ENCODE measurements at places on chromosomes 7 and 10.

- no peak for DNase-seq
Observed at GRCh38 chr10:76665029-76665428, 972.6 kb downstream of the KCNMA1 start.

GRCh38 chr7:16123117-16123770 lies 298.1 kb downstream of the CRPPA start:
- DNase-seq, result no peak

DNA sequence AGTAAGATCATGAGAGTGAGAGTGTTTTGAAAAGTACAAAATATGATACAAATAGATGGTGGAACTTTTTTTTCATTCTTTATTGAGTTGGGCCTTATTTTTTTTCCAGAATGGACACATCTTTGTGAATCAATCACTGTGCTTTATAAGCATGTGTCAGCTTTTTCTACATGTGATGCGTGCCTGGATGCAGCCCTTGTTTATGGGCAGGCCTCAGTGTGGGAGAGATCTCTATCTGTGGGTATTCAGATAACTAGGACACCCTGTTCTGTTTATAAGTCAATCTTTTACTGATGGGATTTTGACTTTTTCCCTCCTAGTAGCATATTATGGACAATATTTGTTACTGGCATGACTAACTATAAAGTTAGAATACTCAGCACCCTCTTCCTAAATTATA lies 42.9 kb upstream of the IKZF1 start:
- DNase-seq, result no peak

- DNase-seq, result peak; percentile 33
Observed at GRCh38 chr10:62037166-62037831, 135.8 kb downstream of the ARID5B start.

- DNase-seq, result no peak
Observed at GRCh38 chr7:152856351-152856750, 96.8 kb downstream of the ACTR3B start.

DNA sequence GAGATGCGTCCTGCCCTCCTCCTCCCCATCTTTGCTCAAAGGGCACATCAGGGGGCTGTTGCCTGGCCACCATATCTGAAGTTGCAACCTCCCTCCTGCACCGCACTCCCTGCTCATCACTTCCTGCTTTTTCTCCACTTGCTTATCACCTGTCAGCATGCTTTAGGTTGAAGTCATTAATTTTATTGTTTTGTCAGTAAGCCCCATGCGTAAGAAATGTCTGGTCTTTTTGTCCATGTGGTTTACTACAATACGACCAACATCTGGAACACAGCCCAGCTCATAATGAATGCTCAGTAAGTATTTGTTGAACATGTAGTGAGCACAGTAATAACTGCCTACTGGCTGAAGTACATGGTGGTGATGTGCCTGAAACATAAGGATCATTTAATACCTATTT lies 71.6 kb upstream of the GJD4 start:
- no peak for DNase-seq

- DNase-seq, result no peak
Observed at GRCh38 chr7:1192171-1192676, 32.2 kb upstream of the ZFAND2A start.

DNA sequence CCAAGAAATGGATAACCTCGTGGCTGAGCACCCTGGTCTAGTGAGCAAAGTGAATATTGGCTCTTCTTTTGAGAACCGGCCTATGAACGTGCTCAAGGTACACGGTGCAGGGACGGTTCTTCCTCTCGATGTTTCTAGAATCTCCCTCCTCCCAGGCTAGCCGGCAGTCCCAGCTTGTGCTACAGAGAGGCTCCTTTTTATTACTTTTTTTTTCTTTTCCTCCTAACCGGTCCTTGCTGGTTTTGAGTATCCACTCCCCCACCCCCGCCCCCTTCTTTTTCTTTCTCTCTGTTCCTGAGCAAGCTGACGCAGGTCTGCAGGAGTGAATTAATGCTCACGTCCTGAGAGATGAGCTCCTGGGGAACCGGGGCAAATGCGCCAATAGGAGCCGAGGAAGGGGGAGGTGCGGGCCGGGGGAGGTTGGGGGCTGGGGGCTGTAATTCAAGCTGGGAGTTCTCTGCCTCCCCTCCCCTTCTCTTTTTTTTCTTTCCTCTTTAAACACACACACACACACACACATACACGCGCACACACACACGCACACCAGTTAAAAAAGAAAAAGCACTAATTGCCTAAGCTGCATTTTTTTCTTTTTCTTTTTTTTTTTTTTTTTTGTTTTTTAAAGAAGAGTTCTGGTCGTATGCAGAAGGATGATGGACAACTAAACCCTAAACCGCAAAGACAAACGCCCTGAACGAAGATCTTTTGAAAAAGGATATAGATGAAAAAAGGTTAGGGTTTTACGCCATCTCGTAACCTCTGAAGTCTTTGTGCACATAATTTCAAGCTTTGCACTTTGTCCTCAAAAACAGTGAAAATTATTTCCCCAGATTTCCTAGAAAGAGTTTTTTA lies 6.6 kb downstream of the CPA2 start:
- DNase-seq, result no peak

DNA sequence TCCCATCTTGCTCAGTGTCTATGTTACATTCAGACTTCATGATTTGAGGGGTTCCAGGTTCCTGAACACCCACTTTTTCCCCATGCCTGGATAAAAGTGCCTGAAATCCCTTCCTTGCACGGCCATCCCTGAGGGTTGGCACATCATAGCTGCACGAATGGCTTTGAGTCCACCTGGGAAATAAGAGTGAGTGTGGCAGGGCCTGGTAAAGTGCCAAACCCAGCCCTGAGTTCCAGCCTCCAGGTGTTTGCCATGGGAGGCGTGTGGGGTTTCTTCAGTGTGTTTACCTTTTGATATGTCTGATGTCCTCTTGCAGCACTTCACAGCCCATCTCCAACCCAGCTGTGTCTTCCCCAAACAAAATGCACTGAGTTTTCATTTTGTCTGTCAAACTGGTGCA lies 145.7 kb downstream of the PAXIP1 start:
- no peak for DNase-seq

- peak; percentile 80 for DNase-seq
Observed at GRCh38 chr7:108497082-108497725, 28.7 kb downstream of the PNPLA8 start.

DNA sequence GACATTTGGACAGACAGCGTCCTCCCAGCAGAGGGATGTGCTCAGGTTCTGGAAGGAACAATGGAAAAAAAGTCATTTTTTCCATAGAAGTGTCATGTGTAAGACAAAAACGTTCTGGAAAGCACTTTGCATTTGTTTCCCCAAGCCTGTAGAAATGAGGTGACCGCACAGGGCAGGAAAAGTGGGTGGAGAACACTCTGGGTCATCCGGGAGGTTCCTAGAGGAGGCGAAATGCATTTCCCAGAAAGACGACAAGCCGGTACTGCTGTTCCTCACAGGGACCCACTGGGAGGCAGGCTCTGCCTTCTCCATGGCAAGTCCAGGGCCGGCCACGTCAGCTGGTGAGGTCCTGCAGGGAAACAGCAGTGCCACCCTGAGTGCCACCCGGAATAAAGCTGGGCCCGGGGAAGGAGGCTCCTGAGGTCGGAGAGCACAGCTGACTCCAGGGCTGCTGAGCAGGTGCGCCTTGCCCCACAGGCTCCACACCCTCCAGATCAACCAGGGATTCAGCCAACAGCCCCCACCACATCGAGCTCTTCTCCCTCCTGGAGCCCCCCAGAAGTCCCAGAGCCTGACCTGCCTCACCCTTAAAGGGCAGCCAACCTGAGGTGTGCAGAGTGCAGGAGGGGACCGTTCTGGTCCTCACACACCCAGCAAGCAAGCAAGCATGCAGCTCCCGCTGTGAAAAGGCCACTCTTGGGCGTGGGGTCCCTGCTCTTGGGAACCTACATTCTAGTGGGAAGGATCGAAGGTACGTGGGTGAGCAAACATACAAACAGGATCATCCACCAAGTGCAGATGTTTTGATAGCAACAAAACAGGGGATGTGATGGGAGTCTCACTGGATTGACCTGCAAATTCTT lies 28.8 kb upstream of the INPP5A start:
- DNase-seq, result no peak

- no peak for DNase-seq
Observed at GRCh38 chr7:142376356-142376997, 118.6 kb upstream of the PRSS58 start.

DNA sequence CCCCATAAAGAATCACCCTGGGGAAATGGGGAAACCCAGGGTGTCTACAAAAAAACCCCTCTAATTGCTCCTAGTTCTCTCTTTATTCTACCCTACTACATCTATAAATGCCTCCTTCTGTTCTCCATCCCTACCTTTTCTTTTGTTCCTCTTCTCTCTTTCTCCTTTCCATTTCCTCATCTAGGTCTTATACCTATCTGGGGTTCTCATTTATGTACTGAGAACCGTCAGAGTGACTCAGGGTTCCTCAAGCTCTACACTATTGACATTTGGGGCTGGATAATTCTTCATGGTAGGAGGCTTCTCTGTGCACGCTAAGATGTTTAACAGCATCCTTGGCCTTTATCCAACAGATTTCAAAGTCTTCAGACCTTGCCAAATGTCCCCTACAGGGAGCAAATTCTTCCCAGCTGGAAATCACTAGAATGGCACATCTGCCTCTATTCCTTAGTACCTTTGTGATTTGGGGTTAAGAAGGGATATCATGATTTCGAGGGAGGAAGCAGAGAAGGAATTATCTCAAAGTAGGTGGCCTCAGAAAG lies 137.4 kb upstream of the PTN start:
- DNase-seq, result no peak

DNA sequence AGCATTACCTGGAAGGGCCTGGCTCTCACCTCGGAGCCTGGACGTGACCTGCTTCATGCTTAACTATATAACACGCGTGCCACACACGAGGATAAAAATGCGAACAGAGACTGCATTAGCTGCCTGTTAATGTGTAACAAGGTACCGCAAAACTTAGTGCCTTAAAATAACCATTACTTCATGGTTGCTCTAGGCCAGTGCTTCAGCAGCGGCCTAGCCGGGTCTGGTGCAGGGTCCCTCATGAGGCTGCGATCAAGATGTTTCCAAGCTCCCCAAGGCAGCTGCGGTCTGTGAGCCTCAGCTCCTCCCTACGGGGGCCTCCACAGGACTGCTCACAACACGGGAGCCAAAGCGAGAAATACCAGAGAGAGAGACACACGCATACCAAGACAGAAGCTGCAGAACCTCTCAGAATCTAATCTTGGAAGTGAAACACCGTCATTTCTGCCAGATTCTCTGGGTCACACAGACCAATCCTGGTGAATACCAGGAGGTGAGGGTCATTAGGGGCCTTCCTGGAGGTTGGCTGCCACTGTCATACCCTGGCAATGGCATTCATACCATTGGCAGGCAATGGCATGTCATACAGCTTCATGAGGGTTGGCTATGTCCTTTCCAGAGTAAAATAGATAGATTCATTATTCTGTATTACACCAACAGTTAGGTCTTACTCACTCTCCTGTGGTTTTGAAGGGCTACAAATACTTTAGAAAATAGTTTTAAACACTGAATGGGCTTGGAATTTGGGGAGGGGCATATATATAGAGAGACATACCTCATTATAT lies 94.5 kb downstream of the HIPK2 start:
- DNase-seq, result no peak

- peak; percentile 53 for DNase-seq
Observed at GRCh38 chr7:19121977-19122588, 4.6 kb upstream of the TWIST1 start.

DNA sequence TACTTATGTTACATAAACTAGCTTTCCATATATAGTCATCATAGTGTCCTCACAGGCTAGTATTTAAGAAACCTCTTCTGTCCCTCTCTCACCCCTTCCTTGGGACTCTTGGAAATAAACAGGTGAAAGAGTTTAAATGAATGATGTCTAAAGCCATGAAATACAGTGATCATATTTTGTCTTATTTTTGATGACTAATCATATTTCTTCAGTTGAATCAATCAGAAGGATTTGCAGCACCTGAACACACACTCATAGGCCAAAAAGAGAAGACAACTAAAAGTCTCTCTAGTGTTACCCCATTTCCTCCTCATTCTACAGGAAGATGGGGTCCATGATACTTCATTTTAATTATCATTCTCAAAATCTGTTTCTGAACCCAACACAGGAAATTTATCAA lies 8.6 kb upstream of the ATAD1 start:
- no peak for DNase-seq

DNA sequence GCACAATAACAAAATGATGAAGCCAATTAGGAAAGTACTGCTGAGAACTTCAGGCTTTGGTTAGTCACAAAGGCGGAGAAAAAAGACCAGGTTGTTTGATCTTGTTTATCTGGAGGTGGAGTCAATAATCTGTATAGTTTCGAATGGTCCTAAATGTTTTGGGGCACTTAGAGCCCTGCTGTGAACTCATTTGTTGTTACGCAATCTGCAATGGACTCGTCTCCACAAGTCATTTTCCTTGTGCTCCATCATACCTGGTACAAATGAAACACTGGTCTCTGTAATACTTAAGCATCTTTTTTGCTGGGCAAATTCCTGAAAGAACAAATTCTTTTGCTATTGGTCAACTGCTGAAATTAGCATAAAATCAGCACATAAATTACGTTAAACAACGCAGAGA lies 430.5 kb downstream of the GATA3 start:
- no peak for DNase-seq

DNA sequence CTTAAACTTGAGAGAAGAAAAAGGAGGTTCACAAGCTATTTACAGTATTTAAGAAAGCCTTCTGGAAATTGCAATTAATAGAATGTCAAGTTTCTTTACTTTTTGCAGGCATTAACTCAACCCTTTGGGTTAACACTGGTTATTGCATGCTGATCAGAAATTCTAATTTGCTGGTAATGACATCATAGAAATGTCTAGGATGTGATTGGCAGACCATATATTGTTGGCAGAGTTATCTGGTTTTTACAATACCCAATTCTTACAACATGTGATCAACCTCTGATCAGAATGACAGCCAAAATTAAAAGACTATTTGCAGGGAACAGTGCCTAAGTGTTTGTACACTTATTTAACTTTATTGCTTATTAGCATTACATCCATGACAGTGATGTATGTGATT lies 1.6 kb upstream of the CASD1 start:
- DNase-seq, result no peak

GRCh38 chr7:72441791-72442190 lies 29.7 kb upstream of the CALN1 start:
- DNase-seq, result no peak

DNA sequence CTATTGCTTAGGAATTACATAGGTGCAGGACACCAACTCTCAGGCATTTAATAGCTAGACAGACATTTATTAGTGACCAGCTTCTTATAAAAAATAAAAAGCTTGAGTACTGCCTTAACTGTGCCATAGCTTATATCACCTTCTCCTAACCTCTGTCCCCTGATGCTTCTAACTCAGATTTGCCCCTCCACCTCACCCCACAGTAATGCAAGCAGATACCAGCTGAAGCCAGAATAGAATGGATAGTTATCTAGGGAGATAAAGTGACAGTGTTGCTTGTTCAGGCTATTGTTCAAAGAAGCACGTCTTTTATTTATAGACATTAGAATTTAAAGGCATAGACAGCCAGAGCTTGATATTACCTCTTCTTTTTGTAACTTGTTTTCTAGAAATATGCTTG lies 99.6 kb upstream of the GLCCI1 start:
- no peak for DNase-seq

DNA sequence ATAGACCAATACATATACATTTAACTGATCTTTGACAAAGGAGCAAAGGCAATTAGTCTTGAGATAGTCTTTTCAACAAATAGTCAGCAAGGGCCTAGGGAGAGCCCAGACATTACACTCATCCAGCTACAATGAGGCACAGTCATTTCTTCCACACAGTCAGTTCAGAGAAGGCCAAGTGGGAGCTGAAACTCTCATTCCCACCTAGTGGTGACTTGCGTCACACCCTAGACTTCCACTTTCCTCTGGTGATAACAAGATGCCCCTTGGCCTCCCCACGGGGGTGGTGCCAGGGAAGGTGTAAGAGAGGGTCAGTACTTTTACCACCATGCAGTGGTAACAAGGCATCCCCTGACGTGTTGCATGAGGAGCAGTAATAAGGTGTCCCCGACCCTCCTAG lies 8.0 kb downstream of the FRMPD2 start:
- DNase-seq, result no peak
